A673 (cell line): ENCODE measurements at places on chromosomes 5 and 9. TPM values are rescaled to one million over a fixed set of nuclear protein-coding genes. Genes with fewer than 3 reads are reported as not detected.

Gene LEAP2
- 2.9 and 4.0 TPM in 2 replicates for total RNA-seq

Gene TCERG1
- 138 and 142 TPM in 2 replicates for total RNA-seq

Gene SLC27A6
- not detected in 2 replicates for total RNA-seq

Gene GGTA1
- not detected in 2 replicates for total RNA-seq

Gene SIT1
- total RNA-seq = not detected in 2 replicates

Gene CERCAM
- 10.1 and 14.7 TPM in 2 replicates for total RNA-seq

Gene ZSWIM6
- total RNA-seq = 43.9 and 47.3 TPM in 2 replicates

Gene ZNF454
- total RNA-seq = 2.4 and 3.4 TPM in 2 replicates
